ENCODE measurements at places on chromosomes 13 and 19. TPM values are rescaled to one million over a fixed set of nuclear protein-coding genes. Genes with fewer than 3 reads are reported as not detected.

Gene TEX26
- total RNA-seq, result not detected

Gene ZNF813
- total RNA-seq, result 3.6 TPM

Gene C19orf73
- 0.80 TPM for total RNA-seq

Gene GJB2
- not detected for total RNA-seq

Gene ABCA7
- 4.1 TPM for total RNA-seq

Gene CEBPA
- 0.14 TPM for total RNA-seq

Gene NKG7
- total RNA-seq, result not detected
